ENCODE measurements at places on chromosomes 7 and 10.

GRCh38 chr10:100006243-100006886 is 3.4 kb downstream of the DNMBP start:
- DNase-seq, result no peak

DNA sequence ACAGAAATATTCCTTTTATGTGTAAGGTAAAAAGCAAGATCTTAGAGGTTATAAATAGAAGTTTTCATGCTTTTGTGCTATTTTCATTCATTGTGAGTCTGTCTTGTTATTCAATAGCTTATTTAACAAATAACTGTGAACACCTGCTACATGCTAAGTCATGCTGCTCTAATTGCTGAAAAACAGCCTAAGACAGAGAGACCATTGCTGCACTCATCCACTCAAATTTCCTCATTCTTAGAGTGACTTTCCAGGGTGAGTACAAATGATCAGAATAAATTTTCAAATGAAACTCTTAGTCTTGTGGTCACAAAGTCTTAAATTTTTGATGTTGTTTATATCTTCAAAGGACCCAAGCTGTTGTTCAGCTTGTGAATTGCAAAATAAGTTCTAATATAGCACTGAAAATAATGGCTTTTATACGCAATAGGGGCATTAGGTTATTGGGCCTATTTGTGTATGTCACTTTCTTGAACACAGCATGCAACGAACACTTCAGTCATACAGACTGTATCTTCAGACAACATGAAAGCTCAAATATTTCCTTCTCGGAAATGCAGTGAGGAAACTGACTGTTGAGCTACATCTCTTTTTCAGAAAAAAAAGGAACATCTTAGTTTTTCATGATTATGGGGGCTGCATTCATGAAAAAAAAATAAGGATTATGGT is 247.9 kb upstream of the PCDH15 start:
- DNase-seq, result no peak

- no peak for DNase-seq
These were observed 881 bp downstream of the C10orf67 start for GRCh38 chr10:23343591-23344240.

- no peak for DNase-seq
These were observed 122.2 kb upstream of the SORCS3 start for GRCh38 chr10:104518891-104519290.

DNA sequence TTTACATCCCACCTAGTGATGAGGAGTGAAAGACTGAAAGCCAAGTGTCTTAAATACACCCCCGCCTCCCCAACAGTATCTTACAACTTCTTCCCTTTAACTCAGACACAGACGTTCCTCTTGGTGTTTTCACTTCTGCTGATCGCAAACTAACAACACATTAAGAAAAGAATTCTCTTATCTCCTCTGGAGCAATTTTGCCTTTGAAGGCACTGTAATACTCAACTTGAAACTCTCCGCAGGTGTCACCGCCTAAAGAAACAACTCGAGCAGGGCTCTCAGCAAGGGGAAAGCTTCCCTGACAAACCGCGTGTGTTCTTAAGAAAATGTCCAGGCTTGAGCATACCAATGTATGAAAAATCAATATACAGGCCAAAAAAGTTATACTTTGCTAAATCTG is 452 bp downstream of the SEMA3C start:
- no peak for DNase-seq

- no peak for DNase-seq
These were observed 589 bp downstream of the LDB1 start for GRCh38 chr10:102119417-102120141.

Data from NCI-H446 treated with DMSO at 0.1 percent for 48 hours (cell line).